ENCODE measurements at places on chromosomes 12 and 14.

- DNase-seq = no peak
These were observed 19.2 kb upstream of the C12orf76 start for GRCh38 chr12:110067531-110067930.

DNA sequence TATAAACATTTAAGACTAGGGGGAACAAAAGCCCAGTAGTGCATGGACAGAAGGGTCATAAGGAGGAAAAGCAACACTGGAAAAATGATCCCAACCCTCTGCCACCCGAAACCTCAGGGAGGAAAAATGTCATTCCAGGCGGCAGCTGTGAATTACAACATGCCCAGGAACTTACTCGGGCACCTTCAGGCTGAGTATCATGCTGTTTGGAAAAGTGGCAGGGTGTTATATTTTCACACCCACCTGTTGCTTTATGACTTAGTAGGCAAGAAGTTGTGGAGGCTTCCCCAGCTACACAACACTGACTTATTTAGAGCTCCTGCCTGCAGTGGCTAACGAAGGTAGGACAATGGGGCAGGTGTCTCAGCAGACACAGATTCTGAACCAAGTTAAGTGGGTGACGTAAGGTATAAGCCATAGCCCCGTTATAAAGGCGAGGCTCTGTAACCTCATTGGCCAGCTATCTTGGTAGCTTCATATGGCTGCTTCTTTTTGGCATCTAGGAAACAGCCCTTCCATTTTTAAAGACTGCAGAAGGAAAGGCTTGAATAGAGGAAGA, 96.1 kb upstream of the IFNG-AS1 start:
- DNase-seq = no peak

GRCh38 chr14:26917086-26917485, 319.3 kb upstream of the NOVA1 start:
- DNase-seq = no peak

DNA sequence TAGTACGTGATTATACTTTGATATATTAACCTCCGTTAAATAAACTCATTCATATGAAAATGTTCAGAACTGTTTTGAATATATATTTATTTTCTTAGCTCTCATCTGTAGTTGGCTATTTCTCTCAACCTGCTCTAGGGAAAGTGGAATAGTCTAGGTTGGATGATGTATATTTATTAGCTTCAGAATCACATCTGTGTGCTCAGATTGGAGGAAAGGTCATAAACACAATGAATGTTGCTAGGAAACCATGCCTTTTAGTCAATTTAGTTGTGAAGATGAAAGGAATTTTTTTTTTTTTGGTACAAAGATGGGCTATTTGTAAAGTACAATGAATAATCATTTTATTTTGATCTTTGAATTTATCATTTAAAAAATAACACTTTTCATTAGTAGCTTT, 439.1 kb downstream of the FOXG1 start:
- DNase-seq = no peak

DNA sequence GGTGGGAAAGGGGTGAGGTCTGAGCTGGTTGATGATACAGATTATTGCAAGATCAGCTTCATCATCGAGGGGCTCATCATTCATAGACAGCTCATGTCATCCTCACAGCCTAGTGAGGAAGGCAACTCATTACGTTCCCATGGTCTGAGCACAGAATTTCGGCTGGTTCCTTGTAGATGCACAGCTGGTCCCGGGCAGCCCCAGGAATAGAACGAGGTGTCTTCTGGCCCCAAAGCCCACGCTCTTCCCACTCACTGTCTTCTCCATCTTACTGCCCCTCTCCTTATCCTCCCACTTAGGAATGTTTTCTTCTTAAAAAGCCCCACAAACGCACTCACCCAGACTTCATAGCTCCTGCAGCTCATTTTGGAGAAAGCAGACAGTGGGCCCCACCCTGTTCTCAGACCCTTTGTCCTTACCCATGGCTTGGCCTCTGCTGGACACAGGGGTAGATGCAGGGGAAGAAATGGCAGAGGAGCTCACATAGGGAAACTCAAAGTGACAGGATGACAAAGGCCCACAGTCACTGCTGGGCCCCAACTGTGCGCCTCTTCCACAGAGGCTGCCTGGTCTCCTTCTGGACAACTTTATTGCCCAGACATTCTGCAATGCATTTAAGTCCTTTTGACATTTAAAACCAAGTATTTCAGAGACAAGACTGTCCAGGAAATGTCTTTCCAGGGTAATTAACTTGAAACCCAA, 162.2 kb downstream of the ADGRD1 start:
- DNase-seq = no peak

DNA sequence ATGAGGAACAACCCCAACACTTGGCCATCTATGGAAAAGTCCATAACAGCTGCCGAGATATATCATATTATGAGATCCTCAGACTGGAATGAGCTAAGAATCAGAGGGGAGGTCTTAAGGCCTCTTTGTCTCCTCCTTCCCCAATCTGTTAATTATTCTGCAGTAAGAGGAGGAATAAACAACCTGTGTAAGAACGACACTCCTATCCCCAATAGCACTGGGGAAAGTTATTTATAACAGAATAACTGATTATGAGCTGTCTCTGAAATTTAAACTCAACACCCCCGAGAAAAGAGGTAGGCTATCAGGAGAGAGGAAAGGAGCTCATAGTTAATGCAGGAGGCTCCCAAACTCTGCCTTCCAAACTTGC, 68.0 kb downstream of the NIN start:
- DNase-seq = no peak

GRCh38 chr14:28773176-28773575, 6.6 kb downstream of the FOXG1 start:
- DNase-seq = no peak

Data from activated T-helper 9 cell treated with anti-CD3 and anti-CD28 coated beads, Interleukin-2, amount 50 U/mL, for 16 hours (primary cell).